Activated naive CD4-positive, alpha-beta T cell treated with anti-CD3 and anti-CD28 coated beads for 36 hours (primary cell): ENCODE measurements at places on chromosomes 6 and 20. TPM values are rescaled to one million over a fixed set of nuclear protein-coding genes. Genes with fewer than 3 reads are reported as not detected.

GRCh38 chr6:134175532-134176263 is 123.3 kb upstream of the SLC2A12 start:
- H3K36me3 ChIP-seq, result peaks cover 48% of the 10 kb centered on the region
- H3K4me3 ChIP-seq, result peak overlapping the region; percentile 97
- peaks cover 53% of the 10 kb centered on the region for H3K4me1 ChIP-seq
- H3K27me3 ChIP-seq, result no peaks in the 10 kb centered on the region
- DNase-seq, result peak; percentile 71
- peak overlapping the region; percentile 98 for H3K27ac ChIP-seq

Gene RNF144B
- 1.5 TPM for total RNA-seq

GRCh38 chr20:8094850-8095249 is 37.2 kb upstream of the PLCB1 start:
- no peak for DNase-seq
- H3K27me3 ChIP-seq, result peaks cover 14% of the 10 kb centered on the region
- H3K4me3 ChIP-seq, result no peak overlapping the region

Gene ADAM33
- not detected for total RNA-seq

- H3K4me1 ChIP-seq, result peaks cover 37% of the 10 kb centered on the region
- peaks cover 38% of the 10 kb centered on the region for H3K36me3 ChIP-seq
- H3K27me3 ChIP-seq, result no peaks in the 10 kb centered on the region
- H3K4me3 ChIP-seq, result peak overlapping the region; percentile 95
These were observed 2.0 kb downstream of the NELFE start for GRCh38 chr6:31956796-31957195.

- H3K27me3 ChIP-seq, result no peaks in the 10 kb centered on the region
- H3K27ac ChIP-seq, result no peak overlapping the region
- no peak for DNase-seq
- no peaks in the 10 kb centered on the region for H3K4me1 ChIP-seq
These were observed 77.1 kb upstream of the MAN1A1 start for GRCh38 chr6:119426619-119427018.

DNA sequence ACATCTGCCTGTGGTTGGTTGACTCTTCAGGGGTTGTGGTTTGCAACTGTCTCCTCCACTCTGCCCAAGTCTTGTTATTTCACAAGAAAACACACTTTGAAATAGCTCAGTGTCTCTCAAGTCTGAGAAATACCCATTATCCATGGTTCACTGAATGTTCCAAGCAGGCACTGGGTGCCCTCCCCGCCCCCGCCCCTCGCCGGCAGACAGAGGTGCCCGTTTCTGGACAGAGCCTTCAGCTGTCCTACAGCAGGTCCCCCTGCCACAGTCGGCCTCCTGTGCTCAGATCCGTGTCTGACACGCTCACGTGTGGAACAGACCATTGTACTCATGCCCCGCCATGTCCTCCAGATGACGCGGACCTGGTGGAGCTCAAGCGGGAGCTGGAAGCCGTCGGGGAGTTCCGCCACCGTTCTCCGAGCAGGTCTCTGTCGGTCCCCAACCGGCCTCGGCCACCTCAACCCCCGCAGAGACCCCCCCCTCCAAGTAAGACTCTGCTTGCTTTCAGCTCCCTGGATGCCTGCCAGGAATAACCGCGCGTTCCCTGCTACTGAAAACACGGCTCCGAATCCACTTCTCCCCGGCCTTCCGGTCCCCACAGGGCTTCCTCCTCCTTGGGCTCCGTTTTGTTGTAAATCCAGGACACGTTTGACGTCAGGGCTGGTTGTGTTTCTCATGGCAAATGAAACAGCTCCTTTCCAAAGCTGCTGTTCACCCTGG is 81.4 kb downstream of the SERAC1 start:
- H3K36me3 ChIP-seq, result peaks cover 43% of the 10 kb centered on the region
- no peak overlapping the region for H3K27ac ChIP-seq
- no peaks in the 10 kb centered on the region for H3K4me1 ChIP-seq

DNA sequence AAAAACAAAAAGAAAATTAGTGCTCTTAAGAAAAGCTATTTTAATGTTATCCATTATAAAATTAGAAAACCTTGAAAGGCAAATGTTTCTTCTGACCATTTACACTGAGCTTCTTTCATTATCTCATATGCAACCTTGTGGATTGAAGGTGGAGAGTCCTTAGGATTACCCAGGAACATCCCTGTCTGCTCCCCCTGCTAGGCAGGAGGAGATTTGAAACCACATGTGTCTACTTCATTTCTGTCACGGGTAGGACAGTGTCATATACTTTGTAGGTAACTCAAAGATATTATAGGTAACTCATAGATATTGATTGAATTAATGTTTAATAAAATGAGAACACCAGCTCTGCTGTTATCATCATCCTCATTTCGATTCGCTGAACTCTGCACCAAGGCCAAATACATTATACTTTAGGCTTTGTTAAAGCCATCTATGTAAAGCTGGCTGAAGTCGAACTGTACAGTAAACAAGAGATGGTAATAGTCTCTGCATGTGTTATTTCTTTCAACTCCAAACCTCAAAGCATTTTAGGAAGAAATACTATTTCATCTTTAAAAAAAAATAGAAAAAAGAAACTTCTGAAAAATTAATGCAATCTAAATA is 49.5 kb downstream of the HDAC2 start:
- DNase-seq, result no peak
- peaks cover 2% of the 10 kb centered on the region for H3K27me3 ChIP-seq
- no peak overlapping the region for H3K4me3 ChIP-seq

Gene CD24
- total RNA-seq, result 0.30 TPM

Gene CFB
- total RNA-seq, result 1.7 TPM
